ENCODE measurements at places on chromosomes 3 and 15.

DNA sequence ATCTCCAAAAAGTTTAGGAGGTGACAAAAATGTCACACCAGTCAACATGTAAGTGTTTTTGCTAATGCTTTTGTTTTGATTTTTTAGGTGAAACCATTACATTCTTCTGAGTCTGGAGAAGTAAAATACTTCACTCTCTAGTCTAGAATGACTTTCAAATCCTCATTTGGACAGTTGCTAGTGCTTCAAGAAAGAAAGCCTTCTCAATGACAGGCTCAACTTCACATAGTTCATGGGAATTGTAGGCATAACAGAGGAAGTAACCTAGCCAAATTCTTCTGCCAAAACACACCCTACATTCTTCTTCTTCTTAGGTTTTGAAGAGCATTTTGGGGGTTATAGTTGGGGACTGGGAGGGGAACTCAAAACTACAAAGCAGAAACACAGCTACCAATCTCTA, 29.4 kb upstream of the HEG1 start:
- DNase-seq, result no peak

- peak; percentile 72 for DNase-seq
These were observed 29.5 kb upstream of the ZNF774 start for GRCh38 chr15:90322538-90322937.

DNA sequence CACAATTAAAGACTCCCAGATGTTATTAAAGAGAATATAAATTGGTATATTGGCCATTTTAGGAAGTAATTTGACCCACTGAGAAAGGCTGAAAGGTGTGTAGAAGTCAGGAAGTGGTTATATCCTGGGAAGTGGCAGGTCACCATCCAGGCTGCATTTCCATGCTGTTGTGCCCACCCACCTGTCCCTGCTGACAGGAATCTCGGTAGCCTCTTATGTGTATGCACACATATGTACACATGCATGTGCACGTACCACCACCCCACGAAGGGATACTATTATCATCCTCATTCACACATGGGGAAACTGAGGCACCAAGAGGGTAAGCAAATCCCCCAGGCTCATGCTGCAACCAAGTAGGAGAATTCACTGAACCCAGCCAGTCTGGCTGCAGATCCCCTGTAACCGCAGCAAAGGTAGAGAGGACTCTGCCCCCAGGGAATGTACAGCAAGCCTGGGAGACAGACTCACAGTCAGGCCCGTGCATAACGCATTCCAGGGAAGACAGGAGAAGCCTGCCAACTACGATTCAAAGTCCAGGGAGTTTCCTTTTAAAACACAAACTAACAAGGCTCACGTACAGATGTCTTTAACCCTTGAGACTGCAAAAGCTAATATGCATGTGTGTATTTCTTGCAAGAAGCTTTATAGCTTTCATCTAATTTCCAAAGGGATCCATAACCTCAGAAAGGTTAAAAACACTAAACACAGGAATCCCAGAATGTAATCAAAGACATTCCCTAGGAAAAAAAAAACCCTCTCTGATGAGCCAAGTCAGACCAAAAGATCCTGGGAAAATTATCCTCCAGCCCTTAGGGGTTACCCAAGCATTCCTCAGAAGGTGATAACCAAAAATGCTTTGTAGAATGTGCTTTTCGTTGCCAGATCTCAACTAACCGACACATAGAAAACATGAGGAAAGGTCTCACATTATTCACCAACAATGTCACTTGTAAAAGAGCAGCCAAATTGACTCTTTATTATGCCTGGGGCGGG, 129.6 kb downstream of the ADAMTS17 start:
- DNase-seq, result no peak

DNA sequence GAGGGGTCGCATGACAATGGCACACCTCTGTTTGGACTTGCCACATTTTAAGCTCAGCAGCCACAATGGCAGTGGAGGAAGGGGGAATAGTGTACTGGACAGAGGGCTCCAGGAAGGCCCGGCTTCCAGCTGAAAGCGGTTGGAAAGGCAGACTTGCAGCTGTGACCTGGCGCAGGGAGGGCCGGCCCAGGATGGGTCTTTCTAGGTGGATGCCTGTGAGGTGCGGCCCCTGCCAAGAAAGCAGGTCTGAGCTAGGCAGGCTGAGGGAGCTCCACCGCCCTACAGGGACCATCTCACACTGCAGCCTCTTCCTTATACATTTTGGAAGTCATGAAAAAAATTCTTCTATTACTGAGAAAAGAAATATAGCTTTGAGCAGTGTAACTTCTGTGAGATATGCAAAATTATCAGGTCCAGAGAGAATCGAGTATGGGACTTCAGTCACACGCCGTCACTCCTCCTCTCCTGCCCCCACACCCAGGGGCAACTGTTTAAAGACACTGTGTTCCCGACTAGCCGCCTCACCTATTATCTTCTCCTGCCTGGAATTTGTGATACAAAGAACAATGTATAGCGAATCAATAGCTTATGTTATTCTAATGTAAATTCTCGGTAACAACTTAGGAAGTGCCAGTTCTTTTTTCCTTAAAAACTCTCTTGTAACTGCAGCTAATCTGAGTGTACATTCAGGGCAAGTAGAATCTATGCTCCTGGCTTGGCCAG, 331.0 kb downstream of the OCA2 start:
- DNase-seq, result no peak

GRCh38 chr3:190097025-190097424, 23.7 kb downstream of the P3H2 start:
- DNase-seq, result no peak

- DNase-seq, result no peak
These were observed 122.9 kb downstream of the RFTN1 start for GRCh38 chr3:16390581-16390980.

- no peak for DNase-seq
These were observed 29.3 kb upstream of the SACM1L start for GRCh38 chr3:45659661-45660566.

GRCh38 chr15:40313531-40314398, 6.0 kb upstream of the PLCB2 start:
- peak; percentile 69 for DNase-seq

GRCh38 chr3:61812517-61812916, 251.1 kb downstream of the PTPRG start:
- no peak for DNase-seq

- no peak for DNase-seq
These were observed 126.4 kb downstream of the GREM1 start for GRCh38 chr15:32844118-32844711.

GRCh38 chr3:133119176-133119575, 81.0 kb downstream of the TMEM108 start:
- DNase-seq, result no peak

GRCh38 chr3:167051421-167051820, 328.7 kb downstream of the ZBBX start:
- no peak for DNase-seq

DNA sequence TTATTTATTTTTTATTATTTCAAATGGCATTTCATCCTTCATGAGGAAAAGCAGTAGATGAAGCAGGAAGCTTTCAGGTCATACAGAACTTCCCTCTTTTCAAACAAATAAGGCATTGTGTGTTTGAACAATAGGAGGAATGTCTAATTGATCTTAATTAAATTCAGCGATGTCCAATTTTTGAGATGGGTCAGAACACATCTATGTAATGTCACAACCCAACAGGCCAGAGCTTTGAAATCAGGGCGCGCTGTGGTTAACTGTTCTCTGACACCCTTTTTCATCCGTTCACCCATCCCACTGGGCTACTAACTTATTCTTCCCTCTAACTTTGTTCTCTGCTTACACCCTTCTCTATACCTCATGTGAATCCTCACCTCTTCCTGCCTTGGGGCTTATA, 510.5 kb downstream of the FOXP1 start:
- DNase-seq, result no peak

- no peak for DNase-seq
These were observed 82.6 kb downstream of the NR1I2 start for GRCh38 chr3:119864476-119864875.

- DNase-seq, result no peak
These were observed 56.1 kb upstream of the CPNE4 start for GRCh38 chr3:132090921-132091320.

DNA sequence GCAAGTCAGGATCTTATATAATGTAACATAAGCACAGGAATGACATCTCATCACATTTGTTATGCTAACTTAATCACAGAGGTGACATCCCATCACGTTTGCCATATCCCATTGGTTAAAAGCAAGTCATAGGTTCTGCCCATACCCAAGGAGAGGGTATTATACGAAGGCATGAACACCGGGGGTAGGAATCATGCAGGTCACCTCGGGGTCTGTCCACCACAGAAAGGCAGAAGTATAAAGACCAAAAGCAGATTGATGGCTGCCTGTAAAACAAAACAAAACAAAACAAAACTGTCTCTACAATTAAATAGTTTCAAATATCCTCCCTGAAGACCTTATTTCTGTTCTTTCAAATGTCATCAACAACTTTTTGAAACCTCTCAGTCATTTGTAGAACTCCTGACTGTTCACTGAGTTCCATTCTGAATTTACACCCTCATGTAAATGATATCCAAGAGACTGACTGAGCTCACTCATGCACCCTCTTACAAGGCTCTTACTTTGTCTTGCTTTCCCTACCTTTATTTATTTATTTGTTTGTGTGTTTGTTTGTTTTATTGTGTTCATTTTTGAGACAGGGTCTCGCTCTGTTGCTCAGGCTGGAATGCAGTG, 22.7 kb upstream of the ZNF639 start:
- DNase-seq, result no peak

DNA sequence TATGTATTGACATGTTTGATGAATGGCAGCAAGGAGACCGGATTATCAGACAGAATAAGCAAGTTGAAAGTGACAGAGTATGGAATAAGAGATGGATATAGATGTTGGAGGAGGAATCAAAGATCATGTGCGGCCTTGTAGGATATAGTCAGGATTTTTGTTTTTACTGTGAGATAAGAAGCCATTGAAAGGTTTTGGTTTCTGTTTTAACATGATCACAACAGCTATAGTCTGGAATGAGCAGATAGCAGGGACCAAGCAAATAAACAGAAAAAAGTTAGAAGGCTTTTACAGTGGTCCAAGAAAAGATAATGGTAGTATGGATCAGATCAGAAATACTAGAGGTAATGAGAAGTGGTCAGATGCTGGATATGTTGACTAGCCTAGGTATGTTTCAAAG, 52.6 kb downstream of the SLC12A6 start:
- DNase-seq, result no peak

GRCh38 chr15:89964232-89964954, 36.7 kb upstream of the ZNF710 start:
- no peak for DNase-seq
